Parietal lobe (tissue), 2 donors: ENCODE measurements at places on chromosomes 2 and 18. TPM values are rescaled to one million over a fixed set of nuclear protein-coding genes. Genes with fewer than 3 reads are reported as not detected.

The POTEC gene
- total RNA-seq = 0.31 TPM

The ZDBF2 gene
- 34.4 TPM for total RNA-seq

The TCF23 gene
- not detected for total RNA-seq

The CNGA3 gene
- 6.3 TPM for total RNA-seq

The CROCC2 gene
- under 0.01 TPM for total RNA-seq

The HMSD gene
- total RNA-seq = 3.4 TPM

The RPS27A gene
- 452 TPM for total RNA-seq

The TNFRSF11A gene
- 0.63 TPM for total RNA-seq

The RAX gene
- not detected for total RNA-seq

The PLB1 gene
- total RNA-seq = 4.4 TPM

The REG3A gene
- total RNA-seq = not detected

The PLEKHM3 gene
- 68.9 TPM for total RNA-seq

The CYB5A gene
- 14.4 TPM for total RNA-seq

The RAD51AP2 gene
- 0.94 TPM for total RNA-seq

The ALLC gene
- not detected for total RNA-seq

The CRYBA2 gene
- not detected for total RNA-seq

The CCDC74B gene
- total RNA-seq = 5.6 TPM

The MAP3K19 gene
- 1.6 TPM for total RNA-seq

The AMMECR1L gene
- total RNA-seq = 15.3 TPM

The TEX261 gene
- total RNA-seq = 20.3 TPM

The GRHL1 gene
- 5.9 TPM for total RNA-seq

The TSPYL6 gene
- 0.31 TPM for total RNA-seq

The PDCD1 gene
- total RNA-seq = not detected

The CCDC121 gene
- 4.1 TPM for total RNA-seq

The IL36A gene
- not detected for total RNA-seq
